ENCODE measurements at places on chromosomes 2 and 18. TPM values are rescaled to one million over a fixed set of nuclear protein-coding genes. Genes with fewer than 3 reads are reported as not detected.

UGT1A5 gene
- total RNA-seq = not detected

GRCh38 chr2:9979977-9980376 lies 28.5 kb downstream of the GRHL1 start:
- DNase-seq = no peak
- H3K27me3 ChIP-seq = peaks cover 4% of the 10 kb centered on the region
- no peak overlapping the region for H3K27ac ChIP-seq
- H3K4me1 ChIP-seq = peaks cover 7% of the 10 kb centered on the region
- H3K4me3 ChIP-seq = no peak overlapping the region

DNA sequence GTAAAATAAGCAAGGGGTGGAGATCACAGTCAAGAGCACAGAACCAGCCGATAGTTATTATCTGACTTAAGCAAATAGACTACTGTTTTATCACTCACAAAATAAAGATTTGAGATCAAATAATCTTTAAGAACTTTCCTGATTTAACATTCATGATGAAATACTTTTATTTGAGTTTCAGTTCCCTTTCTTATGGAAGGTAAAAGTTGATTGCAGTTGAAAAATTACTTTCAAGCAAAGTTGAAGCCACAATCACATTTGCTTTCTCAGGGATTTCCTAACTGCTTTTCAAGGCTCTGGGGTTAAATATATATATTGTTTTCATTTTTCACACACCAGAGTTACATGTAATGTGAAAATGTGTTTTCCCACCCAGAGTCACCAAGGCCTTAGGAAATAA lies 599.5 kb downstream of the KCNJ3 start:
- H3K27me3 ChIP-seq = no peaks in the 10 kb centered on the region
- H3K4me1 ChIP-seq = no peaks in the 10 kb centered on the region
- H3K36me3 ChIP-seq = no peaks in the 10 kb centered on the region
- no peak for DNase-seq
- H3K4me3 ChIP-seq = no peak overlapping the region

- peak overlapping the region; percentile 31 for H3K27ac ChIP-seq
- H3K4me1 ChIP-seq = peaks cover 37% of the 10 kb centered on the region
- H3K27me3 ChIP-seq = peaks cover 7% of the 10 kb centered on the region
- DNase-seq = no peak
These were observed 83.7 kb upstream of the CTDP1 start for GRCh38 chr18:79595876-79596374.

- peaks cover 3% of the 10 kb centered on the region for H3K4me1 ChIP-seq
- peak overlapping the region; percentile 32 for H3K4me3 ChIP-seq
- peaks cover 25% of the 10 kb centered on the region for H3K27me3 ChIP-seq
These were observed 5.2 kb downstream of the SKOR2 start for GRCh38 chr18:47246027-47246971.

DNA sequence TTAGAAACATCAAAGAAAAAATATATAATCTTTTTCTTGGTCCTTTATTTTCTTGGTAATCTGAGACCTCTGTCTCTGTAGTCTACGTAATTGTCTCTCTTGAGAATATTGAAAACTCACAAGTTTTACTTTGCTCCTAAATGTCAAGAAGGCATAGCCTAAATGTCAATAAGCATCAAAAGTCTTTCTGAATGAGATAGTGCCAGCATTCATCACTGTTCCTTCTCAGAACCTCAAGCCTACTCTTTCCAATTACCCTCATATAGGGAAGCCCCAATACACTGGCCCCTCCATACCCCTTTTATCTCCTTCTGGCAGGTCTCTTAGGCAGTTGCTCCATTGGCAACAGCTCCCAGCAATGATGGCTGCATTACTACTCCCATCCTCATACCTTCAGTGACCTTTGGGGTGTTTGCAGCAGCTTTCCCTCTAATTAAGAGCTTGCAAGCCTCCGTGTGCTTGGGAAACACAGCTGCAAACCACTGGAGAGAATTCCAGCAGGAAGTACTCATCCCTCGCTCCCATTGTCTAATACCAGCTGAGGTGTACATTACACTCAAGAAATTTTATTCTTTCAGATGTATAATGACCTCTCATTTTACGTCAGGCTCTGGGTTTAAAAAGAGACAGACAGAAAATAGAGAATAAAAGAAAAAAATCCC lies 95.8 kb downstream of the KYNU start:
- peaks cover 18% of the 10 kb centered on the region for H3K4me1 ChIP-seq
- no peak overlapping the region for H3K4me3 ChIP-seq
- no peak for DNase-seq
- H3K36me3 ChIP-seq = no peaks in the 10 kb centered on the region
- no peaks in the 10 kb centered on the region for H3K27me3 ChIP-seq

DNA sequence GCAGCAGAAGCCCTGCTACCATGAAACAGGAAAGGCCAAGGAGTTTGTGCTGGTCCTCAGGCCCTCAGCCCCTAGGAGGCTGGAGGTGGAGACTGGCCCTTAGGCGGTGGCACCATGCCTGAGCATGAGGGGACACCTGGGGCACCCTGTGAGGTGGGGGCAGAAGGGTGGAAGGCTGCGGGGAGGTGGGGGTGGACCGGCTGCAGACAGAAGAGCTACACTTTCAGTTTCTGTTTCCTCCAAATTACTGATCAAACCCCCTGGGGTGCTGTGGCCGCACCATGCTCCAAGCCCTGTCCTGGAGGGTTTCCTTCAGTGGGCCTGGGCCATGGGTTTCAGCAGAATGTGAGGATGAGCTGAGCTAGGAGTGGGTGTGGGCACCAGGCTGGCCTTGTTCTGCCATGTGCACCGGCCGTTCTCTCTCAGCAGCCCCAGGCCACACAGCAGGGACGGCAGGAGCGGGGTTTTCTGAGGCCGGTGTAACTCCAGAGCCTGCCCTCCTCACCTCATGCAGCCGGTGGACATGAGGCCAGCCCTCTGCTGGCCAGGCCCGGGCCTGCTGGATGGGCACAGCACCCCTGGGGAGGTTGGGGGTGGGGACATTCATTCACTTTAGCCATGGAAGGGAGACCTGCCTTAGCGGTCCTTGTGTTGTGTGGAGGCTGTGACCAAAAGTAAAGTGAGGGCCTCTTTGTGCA lies 51.5 kb downstream of the PLEKHB2 start:
- peaks cover 6% of the 10 kb centered on the region for H3K4me1 ChIP-seq
- H3K4me3 ChIP-seq = no peak overlapping the region
- no peak for DNase-seq
- no peaks in the 10 kb centered on the region for H3K36me3 ChIP-seq
- H3K27me3 ChIP-seq = peaks cover 2% of the 10 kb centered on the region
- H3K27ac ChIP-seq = no peak overlapping the region

GRCh38 chr18:79381811-79382311 lies 13.9 kb upstream of the NFATC1 start:
- no peak for DNase-seq
- H3K27me3 ChIP-seq = peaks cover 7% of the 10 kb centered on the region
- no peak overlapping the region for H3K27ac ChIP-seq
- H3K4me1 ChIP-seq = no peaks in the 10 kb centered on the region

DNA sequence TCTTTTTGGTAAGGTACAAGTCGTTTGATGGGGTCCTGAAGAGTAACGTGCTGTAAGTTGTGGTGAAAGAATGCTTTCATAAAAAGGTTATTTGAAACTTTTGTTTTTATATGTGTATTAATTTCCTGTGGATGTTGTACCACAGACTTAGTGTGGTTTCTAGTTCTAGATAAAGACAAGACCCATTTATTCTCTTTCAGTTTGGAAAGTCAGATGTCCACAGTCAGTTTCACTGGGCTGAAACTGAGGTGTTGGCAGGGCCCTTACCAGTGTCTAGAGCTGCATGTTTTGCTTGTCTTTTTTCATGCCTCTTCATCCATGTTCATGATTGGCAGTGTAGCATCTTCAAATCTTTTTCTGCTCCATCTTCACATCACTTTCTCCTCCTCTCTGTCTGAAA lies 22.1 kb upstream of the DOCK10 start:
- H3K27me3 ChIP-seq = peaks cover 2% of the 10 kb centered on the region
- H3K36me3 ChIP-seq = peaks cover 5% of the 10 kb centered on the region
- no peak overlapping the region for H3K27ac ChIP-seq
- H3K4me3 ChIP-seq = no peak overlapping the region
- H3K4me1 ChIP-seq = no peaks in the 10 kb centered on the region

DNA sequence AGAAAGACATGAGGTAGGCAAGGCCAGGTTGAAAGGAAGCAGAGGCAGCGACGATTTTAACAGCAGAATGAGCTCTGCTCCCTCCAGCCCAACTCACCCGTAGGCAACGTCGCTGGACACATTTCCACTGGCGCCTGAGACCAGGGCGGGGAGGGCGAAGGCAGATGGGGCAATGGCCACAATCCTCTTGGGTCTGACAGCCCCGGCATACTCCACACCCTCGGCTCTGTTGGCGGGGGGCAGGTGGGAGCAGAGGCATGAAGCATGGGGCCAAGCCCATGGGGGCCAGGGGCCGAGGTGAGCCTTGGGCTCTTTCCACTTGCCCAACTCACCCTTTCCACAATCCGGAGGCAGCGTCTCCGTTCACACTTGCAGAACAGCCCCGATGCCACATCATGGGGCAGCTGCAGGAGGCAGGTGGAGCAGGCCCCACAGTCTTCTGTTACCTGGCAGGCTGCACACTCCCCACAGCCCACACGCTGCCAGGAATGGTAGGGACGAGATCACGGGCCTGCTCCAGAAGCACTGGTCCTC lies 5.8 kb downstream of the MBD1 start:
- peak overlapping the region; percentile 21 for H3K4me3 ChIP-seq
- peak overlapping the region; percentile 42 for H3K27ac ChIP-seq
- no peak for DNase-seq
- H3K36me3 ChIP-seq = peaks cover 38% of the 10 kb centered on the region

DNA sequence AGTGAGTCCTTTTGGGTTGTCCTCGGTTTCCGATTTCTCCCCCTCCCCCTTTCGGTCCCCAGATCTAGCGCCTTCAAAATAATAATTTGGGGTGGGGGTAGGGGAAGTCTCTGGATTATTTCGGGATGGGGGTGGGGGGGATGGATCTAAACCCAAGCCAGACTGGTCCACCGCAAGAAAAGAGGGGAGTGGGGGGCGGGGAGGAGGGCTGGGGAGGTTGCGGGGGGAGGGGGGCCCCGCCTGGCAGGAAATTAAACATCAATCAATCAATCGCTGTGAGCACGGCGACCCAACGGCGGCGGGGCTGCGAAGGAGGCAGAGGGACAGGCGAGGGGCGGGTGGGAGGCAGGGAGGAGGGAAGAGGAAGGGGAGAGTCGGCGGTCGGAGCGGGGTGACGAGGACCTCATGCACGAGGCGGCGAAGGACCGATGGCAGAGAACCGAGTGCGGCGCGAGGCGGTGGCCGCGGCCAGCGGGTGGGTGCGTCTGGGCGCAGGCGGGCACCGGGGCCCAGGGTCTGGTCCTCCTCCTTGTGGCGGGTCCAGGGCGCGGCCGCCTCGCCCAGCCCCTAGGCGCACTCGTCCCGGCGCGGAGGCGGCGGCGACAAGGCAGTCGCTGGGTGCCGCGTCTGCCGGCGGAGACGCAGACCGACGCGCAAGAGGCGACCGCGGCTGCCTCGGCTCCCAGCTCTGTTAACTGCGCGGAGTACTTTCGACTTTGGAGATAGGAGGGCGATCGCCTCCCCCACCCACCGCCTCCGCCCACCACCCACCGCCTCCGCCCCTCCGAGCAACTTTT lies 468 bp upstream of the SATB2 start:
- no peak overlapping the region for H3K27ac ChIP-seq
- H3K36me3 ChIP-seq = no peaks in the 10 kb centered on the region
- DNase-seq = peak; percentile 31
- peaks cover 15% of the 10 kb centered on the region for H3K4me1 ChIP-seq
- peaks cover 18% of the 10 kb centered on the region for H3K27me3 ChIP-seq

DNA sequence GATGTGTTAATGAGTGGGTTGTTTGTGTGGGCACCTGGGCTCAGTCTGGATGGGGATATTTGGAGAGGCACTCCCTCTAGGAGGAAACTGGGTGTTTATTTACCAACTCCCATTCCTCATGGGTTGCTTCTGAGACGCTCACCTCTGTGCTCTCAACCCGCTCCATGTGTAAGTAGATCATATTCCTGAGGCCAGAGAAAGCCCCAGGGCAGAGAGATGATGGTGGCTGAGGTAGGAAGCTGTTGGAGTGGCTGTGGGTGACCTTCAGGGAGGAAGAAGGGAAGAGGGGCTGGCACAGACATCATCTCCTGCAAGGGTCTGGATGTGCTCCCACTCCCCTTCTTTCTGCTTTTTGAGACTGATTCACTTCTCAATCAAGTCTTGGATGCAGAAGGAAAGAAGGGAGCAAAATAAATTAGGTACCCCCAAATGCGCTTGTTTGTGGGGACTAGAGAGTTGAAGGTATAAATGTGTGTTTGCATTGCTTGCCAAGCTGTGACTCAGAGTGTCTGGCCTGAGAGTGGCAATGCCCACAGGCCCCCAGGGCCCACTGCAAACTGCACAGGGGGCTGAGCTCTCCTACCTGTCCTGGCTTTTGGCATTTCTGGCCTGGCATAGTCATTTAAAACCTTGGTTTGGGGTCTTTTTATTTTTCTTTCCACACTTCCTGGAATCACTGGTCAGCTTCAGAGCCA lies 57.2 kb upstream of the TNP1 start:
- peaks cover 4% of the 10 kb centered on the region for H3K27me3 ChIP-seq
- H3K4me3 ChIP-seq = no peak overlapping the region
- no peaks in the 10 kb centered on the region for H3K36me3 ChIP-seq
- no peaks in the 10 kb centered on the region for H3K4me1 ChIP-seq
- H3K27ac ChIP-seq = no peak overlapping the region

DNA sequence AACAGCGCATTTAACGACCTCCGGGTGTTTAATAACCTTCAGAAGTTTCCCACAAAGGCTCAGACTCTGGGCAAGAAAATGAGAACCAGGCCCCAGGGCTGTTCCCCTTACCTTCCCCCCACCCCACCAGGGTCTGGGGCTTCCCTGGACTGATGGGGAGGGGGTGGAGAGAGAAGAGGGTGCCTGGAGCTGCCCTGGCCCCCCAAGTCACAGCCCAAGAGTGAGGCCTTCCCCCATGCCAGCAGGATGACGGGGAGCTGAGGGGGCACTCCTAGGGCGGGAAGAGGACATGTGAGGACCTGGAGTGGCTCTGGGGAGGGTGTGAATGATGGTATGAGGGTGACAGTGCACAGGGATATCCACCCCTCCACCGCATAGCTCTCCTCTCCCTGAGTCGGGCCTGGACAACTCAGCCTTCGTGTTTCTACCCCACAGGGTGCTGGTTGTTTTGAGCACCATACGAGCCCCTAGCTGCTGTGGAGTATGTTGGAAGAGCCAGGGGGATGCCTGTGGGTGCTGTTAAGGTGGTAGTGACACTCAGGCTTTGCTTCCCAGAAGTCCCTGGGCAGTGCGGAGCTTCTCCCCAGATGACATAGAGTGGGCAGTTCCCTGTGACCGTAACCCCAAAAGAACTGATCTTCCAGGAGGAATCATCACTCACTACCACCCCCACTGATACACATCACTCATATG lies 3.9 kb downstream of the PKDCC start:
- H3K27ac ChIP-seq = no peak overlapping the region
- H3K4me3 ChIP-seq = no peak overlapping the region
- H3K36me3 ChIP-seq = no peaks in the 10 kb centered on the region
- no peak for DNase-seq
- H3K27me3 ChIP-seq = peaks cover 16% of the 10 kb centered on the region

All from endothelial cell (in vitro differentiated cells).